RPMI7951 (cell line): ENCODE measurements at places on chromosomes 1 and 21. TPM values are rescaled to one million over a fixed set of nuclear protein-coding genes. Genes with fewer than 3 reads are reported as not detected.

The SGIP1 gene
- under 0.01 TPM in 1 of 2 replicates, not detected in the other for total RNA-seq

The TEKT2 gene
- total RNA-seq: 0.20 TPM in 1 of 2 replicates, not detected in the other

The SHISAL2A gene
- not detected in 2 replicates for total RNA-seq

The NEGR1 gene
- 5.3 and 8.2 TPM in 2 replicates for total RNA-seq

The CFAP298 gene
- 47.0 and 49.6 TPM in 2 replicates for total RNA-seq
